GM12878 (cell line): ENCODE measurements at places on chromosomes 3 and 15. TPM values are rescaled to one million over a fixed set of nuclear protein-coding genes. Genes with fewer than 3 reads are reported as not detected.
A peak's percentile ranks its signal among the peaks of the same experiment; 100 is the strongest.

- H3K27me3 ChIP-seq, result no peaks in the 10 kb centered on the region
- no peaks in the 10 kb centered on the region for H3K36me3 ChIP-seq
- no peaks in the 10 kb centered on the region for H3K4me1 ChIP-seq
- no peak overlapping the region for H3K27ac ChIP-seq
Measured at GRCh38 chr3:33377931-33378330, 62.3 kb downstream of the UBP1 start.

- no peaks in the 10 kb centered on the region for H3K36me3 ChIP-seq
- H3K4me1 ChIP-seq, result no peaks in the 10 kb centered on the region
- peak overlapping the region; percentile 87 for H3K4me3 ChIP-seq
- H3K27me3 ChIP-seq, result no peaks in the 10 kb centered on the region
Measured at GRCh38 chr3:143973259-143974021, 1.8 kb downstream of the DIPK2A start.

RFTN1 gene
- 166 and 176 TPM in 2 replicates for total RNA-seq

TRH gene
- not detected in 2 replicates for total RNA-seq

DNA sequence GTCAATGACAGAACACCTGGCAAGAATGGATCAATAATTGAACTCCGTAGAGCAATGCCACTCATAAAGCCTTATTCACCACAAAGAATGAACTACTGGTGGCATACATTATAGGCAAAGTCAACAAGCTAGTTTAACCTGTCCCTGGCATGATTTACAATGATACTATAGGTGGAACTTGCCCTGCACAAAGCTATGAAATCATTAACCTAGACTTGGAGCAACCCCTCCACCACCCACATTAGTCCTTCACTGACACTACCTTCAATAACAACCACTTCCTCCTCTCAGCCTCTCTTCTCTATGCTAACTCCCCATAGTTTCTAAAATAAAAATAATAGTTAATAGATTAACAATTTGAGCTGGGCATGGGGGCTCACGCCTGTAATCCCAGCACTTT, 54.4 kb downstream of the ACAP2 start:
- H3K36me3 ChIP-seq, result peaks cover 2% of the 10 kb centered on the region; the same call in 1 of the 2 replicates
- no peaks in the 10 kb centered on the region for H3K27me3 ChIP-seq
- no peak overlapping the region for H3K4me3 ChIP-seq
- DNase-seq, result no peak

GRCh38 chr3:38611866-38612265, 37.6 kb downstream of the SCN5A start:
- no peaks in the 10 kb centered on the region; the same call in 1 of the 2 replicates for H3K27me3 ChIP-seq
- no peak overlapping the region for H3K27ac ChIP-seq
- DNase-seq, result no peak
- H3K4me3 ChIP-seq, result no peak overlapping the region
- H3K36me3 ChIP-seq, result no peaks in the 10 kb centered on the region
- H3K4me1 ChIP-seq, result no peaks in the 10 kb centered on the region

- no peaks in the 10 kb centered on the region for H3K36me3 ChIP-seq
- H3K27me3 ChIP-seq, result no peaks in the 10 kb centered on the region
- no peak overlapping the region for H3K27ac ChIP-seq
- no peak for DNase-seq
- H3K4me3 ChIP-seq, result no peak overlapping the region
- no peaks in the 10 kb centered on the region for H3K4me1 ChIP-seq
Measured at GRCh38 chr15:86001200-86001599, 78.5 kb upstream of the AGBL1 start.

GADL1 gene
- total RNA-seq, result not detected in 2 replicates

CRYBG3 gene
- 3.6 and 4.0 TPM in 2 replicates for total RNA-seq

DNA sequence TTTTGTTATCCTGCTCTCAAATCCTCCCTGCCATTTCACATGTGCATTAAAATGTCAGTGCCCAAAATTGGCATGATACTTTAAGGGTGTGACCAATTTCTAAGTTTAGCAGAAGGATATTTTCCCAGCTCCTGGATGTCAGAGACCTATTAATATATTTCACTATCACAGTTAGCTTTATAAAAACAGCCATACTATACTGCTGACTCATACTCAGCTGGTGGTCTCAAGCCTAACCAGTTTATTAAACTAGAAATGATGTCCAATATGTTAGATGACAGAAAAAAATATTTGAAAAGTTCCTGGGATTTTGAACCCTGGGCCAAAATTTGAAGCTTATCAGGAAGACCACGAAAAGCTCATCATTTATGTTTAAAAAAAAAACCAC, 60.9 kb upstream of the ZNF280D start:
- H3K4me3 ChIP-seq, result no peak overlapping the region
- no peak for DNase-seq
- H3K36me3 ChIP-seq, result no peaks in the 10 kb centered on the region
- no peak overlapping the region for H3K27ac ChIP-seq
- no peaks in the 10 kb centered on the region for H3K4me1 ChIP-seq
- no peaks in the 10 kb centered on the region for H3K27me3 ChIP-seq

GRCh38 chr3:184336547-184337398, 627 bp upstream of the FAM131A start:
- peak overlapping the region; percentile 80 for H3K4me3 ChIP-seq
- H3K4me1 ChIP-seq, result peaks cover 11% of the 10 kb centered on the region
- no peak for DNase-seq
- H3K27ac ChIP-seq, result no peak overlapping the region; the same call in 1 of the 2 replicates

- H3K27ac ChIP-seq, result no peak overlapping the region
- no peaks in the 10 kb centered on the region for H3K27me3 ChIP-seq
- no peak for DNase-seq
- H3K36me3 ChIP-seq, result no peaks in the 10 kb centered on the region
- no peaks in the 10 kb centered on the region for H3K4me1 ChIP-seq
Measured at GRCh38 chr15:60865507-60865906, 363.6 kb downstream of the RORA start.

CORO2B gene
- total RNA-seq, result 0.05 and 0.27 TPM in 2 replicates

- peaks cover 6% of the 10 kb centered on the region for H3K4me1 ChIP-seq
- DNase-seq, result no peak
- peak overlapping the region; percentile 82 for H3K4me3 ChIP-seq
Measured at GRCh38 chr3:138835397-138835757, 649 bp upstream of the PIK3CB start.

FBXO40 gene
- total RNA-seq, result not detected in 2 replicates

TLR9 gene
- total RNA-seq, result 4.8 and 6.9 TPM in 2 replicates

GRCh38 chr15:65184305-65184867, 756 bp downstream of the CLPX start:
- H3K27ac ChIP-seq, result peak overlapping the region; percentile 89
- H3K27me3 ChIP-seq, result no peaks in the 10 kb centered on the region
- no peaks in the 10 kb centered on the region for H3K36me3 ChIP-seq
- peak overlapping the region; percentile 94 for H3K4me3 ChIP-seq

DNA sequence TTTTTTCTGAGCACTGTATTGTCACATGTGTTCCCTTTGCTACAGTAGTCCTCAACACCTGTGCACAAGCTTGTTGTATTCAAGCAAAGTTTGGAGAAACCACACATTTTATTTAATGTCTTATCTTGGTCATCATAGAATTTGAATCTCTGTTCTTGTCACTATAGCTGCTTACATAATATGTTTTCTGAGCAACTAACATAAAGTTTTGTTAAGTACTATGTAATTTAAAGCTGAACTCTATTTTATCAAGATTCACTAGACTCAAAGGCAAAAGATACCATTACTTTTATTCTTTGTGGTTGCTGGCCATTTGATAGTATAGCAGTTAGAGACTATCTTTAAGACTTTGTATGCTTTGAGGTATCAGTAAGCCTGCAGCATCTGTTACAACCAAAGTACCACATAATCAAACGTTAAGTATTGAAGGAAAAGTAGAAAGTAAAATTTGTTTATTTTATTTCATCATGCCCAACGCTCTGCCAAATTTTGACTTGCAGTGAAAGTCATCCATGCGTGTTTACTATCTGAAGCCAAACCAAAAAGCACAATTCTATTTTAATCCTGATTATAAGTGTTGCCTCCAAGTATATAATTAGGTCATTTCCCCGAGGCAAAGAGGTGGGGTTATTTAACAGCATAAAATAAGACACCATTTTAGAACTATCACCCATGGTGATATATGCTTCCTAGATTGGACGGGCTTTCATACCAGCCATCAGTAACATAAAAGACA, 10.3 kb upstream of the ABHD10 start:
- H3K36me3 ChIP-seq, result no peaks in the 10 kb centered on the region
- DNase-seq, result no peak

GRCh38 chr15:99154271-99154670, 49.4 kb downstream of the SYNM start:
- no peaks in the 10 kb centered on the region for H3K36me3 ChIP-seq
- H3K27ac ChIP-seq, result no peak overlapping the region
- H3K4me3 ChIP-seq, result no peak overlapping the region
- no peaks in the 10 kb centered on the region for H3K4me1 ChIP-seq
- no peak for DNase-seq
- no peaks in the 10 kb centered on the region for H3K27me3 ChIP-seq

ADAMTS7 gene
- total RNA-seq, result 0.08 and 0.28 TPM in 2 replicates

DNA sequence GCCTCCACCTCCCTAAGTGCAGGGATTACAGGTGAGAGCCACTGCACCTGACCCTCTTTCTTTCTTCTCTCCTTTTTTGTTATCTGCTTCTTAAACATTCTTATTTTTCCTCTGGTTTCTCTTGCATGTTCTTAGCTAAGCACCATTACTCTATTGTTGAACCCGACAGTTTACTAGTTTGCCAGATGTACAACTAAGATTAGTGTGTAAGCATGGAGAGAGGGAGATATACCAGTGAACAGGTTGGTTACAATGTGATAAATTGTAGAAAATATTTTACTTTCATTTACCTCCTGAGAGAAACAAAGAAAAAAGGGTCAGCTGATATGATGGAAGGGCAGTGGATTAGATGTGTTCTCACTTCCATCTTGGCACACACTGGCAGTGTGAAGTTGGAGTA, 4.9 kb downstream of the HAUS2 start:
- DNase-seq, result no peak
- H3K4me3 ChIP-seq, result no peak overlapping the region
- no peaks in the 10 kb centered on the region for H3K27me3 ChIP-seq
- H3K36me3 ChIP-seq, result no peaks in the 10 kb centered on the region

SAMD7 gene
- total RNA-seq, result not detected in 2 replicates

DNA sequence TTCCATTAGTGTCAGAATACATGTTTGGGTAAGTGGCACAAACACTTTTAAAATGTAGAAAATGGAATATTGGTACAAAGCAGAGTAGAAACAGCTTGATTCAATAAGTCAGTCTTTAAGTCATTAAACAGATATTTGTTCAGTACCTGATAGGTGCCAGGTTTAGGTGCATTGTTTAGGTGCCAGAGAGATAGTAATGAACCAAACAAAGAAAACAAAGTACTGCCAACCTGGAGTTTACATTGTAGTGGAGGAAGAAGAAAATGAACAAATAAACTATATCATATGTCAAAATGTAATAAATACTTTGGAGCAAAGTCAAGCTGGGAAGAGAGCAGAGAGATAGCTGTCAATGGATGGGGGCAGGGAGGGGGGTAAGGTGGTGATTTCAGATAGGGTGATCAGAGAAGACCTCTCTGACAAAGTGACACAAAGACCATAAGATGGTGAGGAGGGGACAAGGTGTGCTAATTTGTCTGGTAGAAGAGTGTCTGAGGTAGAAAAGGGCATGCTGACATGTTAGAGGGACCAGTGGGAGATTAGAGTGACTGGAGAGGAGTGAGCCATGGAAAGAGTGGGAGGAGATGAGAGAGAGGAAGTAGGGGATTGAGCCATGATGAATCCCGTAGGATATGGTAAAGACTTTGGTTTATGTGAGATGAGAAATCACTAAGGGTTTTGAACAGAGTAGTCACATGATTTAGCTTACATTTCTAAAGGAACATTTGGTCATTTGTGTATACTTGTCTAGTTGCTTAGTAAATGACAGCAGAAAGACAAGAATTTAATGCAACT, 128.2 kb downstream of the UBE2E2 start:
- no peak for DNase-seq
- H3K36me3 ChIP-seq, result no peaks in the 10 kb centered on the region
- no peak overlapping the region for H3K27ac ChIP-seq
- H3K4me1 ChIP-seq, result no peaks in the 10 kb centered on the region

DNA sequence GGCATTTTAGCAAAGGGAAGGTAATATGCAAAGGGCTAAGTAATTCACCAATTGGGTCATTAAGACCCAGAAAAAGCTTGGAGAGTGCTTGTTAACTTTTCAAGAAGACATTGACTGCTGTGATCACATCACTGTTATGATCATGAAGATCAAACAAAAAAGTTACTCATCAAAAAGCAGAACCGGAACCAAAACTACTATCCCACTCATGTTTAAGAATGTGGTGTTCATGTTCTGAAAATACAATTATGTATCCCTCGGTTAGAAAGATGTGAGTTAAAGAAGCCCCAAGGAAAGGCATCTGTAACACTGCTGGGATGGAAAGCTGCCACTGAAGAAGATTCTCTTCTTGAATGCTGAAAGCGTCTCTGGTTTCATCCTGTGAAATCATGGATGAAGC, 32.6 kb downstream of the BBX start:
- peaks cover 5% of the 10 kb centered on the region; the same call in 1 of the 2 replicates for H3K4me1 ChIP-seq
- no peak for DNase-seq
- H3K27ac ChIP-seq, result no peak overlapping the region
- no peaks in the 10 kb centered on the region for H3K27me3 ChIP-seq
- no peak overlapping the region for H3K4me3 ChIP-seq

WDR76 gene
- 43.0 and 46.7 TPM in 2 replicates for total RNA-seq

GRCh38 chr3:186746008-186746407, 28.8 kb downstream of the KNG1 start:
- H3K27me3 ChIP-seq, result no peaks in the 10 kb centered on the region
- no peak overlapping the region for H3K4me3 ChIP-seq
- H3K4me1 ChIP-seq, result no peaks in the 10 kb centered on the region
- DNase-seq, result no peak
- no peak overlapping the region for H3K27ac ChIP-seq

- no peaks in the 10 kb centered on the region for H3K36me3 ChIP-seq
- no peaks in the 10 kb centered on the region; the same call in none of the 2 replicates for H3K27me3 ChIP-seq
- no peaks in the 10 kb centered on the region for H3K4me1 ChIP-seq
- no peak overlapping the region for H3K4me3 ChIP-seq
- no peak overlapping the region for H3K27ac ChIP-seq
Measured at GRCh38 chr15:77826006-77826695, 193.4 kb upstream of the LINGO1 start.

- DNase-seq, result no peak
- H3K27me3 ChIP-seq, result no peaks in the 10 kb centered on the region
- H3K4me1 ChIP-seq, result no peaks in the 10 kb centered on the region
- no peaks in the 10 kb centered on the region for H3K36me3 ChIP-seq
- H3K27ac ChIP-seq, result no peak overlapping the region
Measured at GRCh38 chr3:56257826-56258225, 210.4 kb downstream of the ERC2 start.

TEX9 gene
- total RNA-seq, result 72.3 and 75.2 TPM in 2 replicates

DNA sequence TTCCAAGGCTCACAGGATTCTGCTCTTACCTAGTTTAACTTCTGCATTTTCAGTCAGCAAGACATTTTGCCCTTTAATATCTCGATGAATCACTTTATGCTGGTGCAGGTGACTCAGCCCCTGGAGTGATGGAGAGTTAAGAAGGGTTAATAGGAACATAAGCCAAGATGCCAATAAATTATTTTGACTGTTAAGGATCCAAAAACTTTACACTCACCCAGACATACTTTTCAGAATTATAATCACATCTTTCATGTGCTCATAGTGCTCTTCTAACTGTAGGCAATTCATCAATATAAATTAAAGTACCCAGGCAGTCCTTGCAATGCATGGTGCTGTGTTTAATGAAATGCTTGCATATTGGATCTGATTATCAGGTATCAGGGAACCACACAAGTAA, 164.1 kb upstream of the SLC2A2 start:
- no peak overlapping the region for H3K4me3 ChIP-seq
- H3K27me3 ChIP-seq, result no peaks in the 10 kb centered on the region
- no peak overlapping the region for H3K27ac ChIP-seq
- no peak for DNase-seq
- H3K36me3 ChIP-seq, result no peaks in the 10 kb centered on the region; the same call in none of the 2 replicates
- H3K4me1 ChIP-seq, result peaks cover 27% of the 10 kb centered on the region

GRCh38 chr3:126498929-126499328, 18.6 kb downstream of the UROC1 start:
- no peak overlapping the region for H3K27ac ChIP-seq
- H3K4me3 ChIP-seq, result no peak overlapping the region
- DNase-seq, result no peak
- H3K36me3 ChIP-seq, result no peaks in the 10 kb centered on the region
